T follicular helper cell (primary cell): ENCODE measurements at places on chromosomes 13 and 19.

GRCh38 chr19:17496337-17496997 is 15.0 kb upstream of the PGLS start:
- peak; percentile 68 for DNase-seq

DNA sequence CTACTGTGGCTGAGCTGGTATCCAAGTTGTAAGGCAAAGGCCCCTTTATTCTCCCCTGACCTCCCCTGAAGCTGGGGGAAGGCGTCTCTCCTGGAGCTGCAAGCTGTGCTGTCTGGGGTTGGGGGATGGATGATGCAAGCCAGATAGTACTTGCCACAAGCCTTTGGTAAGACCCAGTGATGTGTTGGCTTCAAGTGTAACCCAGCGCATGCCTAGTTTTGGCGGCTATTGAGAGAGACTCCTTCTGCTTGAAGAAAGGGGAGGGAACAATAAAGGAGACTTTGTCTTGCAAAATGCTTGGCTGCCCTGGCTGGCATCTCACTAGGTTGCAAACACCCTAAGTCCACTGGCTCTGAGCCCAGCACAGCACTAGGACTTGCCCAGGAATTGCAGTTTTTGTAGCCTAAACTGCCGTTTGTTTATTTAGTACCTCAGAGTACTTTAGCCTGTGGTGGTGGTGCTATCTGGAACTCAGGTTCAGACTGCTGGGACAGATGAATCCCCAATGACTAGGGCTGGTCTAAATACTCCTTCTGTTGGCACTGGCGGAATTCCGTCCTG is 108.2 kb downstream of the TNFSF13B start:
- no peak for DNase-seq

- no peak for DNase-seq
These were observed 36.3 kb downstream of the MICU2 start for GRCh38 chr13:21567714-21568113.

- DNase-seq, result no peak
These were observed 114.3 kb downstream of the TEX26 start for GRCh38 chr13:31046711-31047279.

- DNase-seq, result no peak
These were observed 7.8 kb downstream of the CIC start for GRCh38 chr19:42276821-42277220.

DNA sequence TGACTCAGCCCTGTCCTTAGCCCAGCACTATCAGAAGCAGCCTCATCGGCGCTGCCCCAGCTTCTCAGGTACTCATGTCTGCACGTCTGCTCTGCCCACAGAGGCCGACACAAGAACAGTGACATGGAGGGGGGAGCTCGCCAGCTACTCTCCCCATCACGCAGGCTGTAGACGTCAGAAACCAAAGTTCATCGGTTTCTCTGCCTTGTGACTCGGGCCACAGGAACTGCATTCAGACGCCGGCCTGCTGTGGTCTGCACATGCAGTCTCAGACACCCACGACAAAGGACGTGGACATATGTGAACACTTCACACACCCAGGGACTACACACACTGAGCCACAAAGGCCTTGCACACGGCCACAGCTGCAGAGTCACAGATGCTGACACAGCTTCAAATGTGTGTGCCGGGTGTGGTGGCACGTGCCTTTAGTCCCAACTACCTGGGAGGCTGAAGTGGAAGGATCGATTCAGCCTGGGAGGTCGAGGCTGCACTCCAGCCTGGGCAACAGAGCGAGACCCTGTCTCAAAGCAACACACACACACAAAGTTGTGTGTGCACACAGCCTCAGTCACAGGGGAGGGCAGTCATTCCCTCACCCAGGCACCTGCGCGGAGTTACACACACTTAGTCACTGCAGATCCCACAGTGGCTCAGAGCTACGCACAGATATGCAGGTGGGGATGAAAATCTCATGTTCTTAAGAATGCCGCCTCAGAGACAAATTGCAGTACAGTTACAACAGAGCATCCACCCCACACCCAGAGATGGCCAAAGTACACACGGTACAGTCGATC is 4.9 kb upstream of the ZFP36 start:
- DNase-seq, result peak; percentile 83

GRCh38 chr13:42615691-42616090 is 41.7 kb downstream of the TNFSF11 start:
- DNase-seq, result no peak

DNA sequence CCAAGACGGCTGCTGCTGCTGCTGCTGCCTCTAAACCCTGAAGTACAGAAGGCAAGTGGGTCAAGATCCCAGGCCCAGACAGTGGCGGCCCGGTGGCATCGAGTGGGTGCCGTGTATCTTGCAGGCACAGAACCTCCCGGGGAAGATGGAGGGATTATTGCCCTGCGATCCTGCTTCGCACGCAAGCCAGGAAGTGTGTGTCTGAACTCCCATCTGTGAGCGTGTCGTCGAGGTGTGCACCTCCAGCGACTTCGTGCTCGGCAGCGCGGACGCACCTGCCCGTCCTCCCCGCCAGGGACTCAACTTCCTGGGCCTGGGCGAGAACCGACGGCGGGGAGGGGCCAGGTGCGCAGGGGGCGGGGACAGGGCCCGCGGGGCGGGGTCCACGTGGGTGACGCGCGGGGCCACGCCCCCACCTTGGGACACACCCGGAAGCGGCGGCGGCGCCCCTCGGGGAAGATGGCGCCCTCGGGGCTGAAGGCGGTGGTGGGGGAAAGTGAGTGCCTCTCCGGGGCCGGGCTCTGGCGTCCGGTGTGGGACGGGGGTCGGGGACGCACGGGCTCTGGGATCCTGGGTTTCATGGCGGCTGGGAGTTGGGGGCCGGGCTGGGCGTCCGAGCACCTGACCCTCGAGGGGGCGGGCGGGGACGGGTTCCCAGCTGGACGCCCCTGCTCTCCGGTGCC is at the start of gene STXBP2:
STXBP2 (plus strand) TSS at position 420 of the 683 bp plus-strand sequence; CDS start at position 460, 40 bp downstream.
- DNase-seq, result peak; percentile 92

GRCh38 chr19:51135986-51136762 is 5.9 kb upstream of the SIGLEC7 start:
- no peak for DNase-seq

DNA sequence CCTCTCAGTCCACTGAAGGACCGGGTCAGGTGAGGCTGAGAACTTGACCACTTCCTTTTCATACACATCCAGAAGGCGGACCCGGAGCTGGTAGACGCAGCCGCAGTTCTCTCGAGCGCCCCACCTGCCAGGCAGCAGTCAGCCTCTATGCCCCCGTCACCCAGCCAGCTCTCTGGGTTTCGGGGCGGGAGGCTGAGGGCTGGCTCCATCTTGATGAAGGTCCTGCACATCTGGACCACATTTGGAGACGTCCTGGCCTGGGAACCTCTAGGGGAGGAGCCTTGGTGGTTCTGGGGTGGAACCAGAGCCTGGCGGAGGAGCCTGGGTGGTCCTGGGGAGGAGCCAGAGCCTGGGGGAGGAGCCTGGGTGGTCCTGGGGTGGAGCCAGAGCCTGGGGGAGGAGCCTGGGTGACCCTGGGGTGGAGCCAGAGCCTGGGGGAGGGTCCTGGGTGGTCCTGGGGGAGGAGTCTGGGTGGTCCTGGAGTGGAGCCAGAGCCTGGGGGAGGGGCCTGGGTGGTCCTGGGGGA is 14.3 kb downstream of the MRPS12 start:
- no peak for DNase-seq
